ENCODE measurements at places on chromosomes 16 and 17. TPM values are rescaled to one million over a fixed set of nuclear protein-coding genes. Genes with fewer than 3 reads are reported as not detected.

DNA sequence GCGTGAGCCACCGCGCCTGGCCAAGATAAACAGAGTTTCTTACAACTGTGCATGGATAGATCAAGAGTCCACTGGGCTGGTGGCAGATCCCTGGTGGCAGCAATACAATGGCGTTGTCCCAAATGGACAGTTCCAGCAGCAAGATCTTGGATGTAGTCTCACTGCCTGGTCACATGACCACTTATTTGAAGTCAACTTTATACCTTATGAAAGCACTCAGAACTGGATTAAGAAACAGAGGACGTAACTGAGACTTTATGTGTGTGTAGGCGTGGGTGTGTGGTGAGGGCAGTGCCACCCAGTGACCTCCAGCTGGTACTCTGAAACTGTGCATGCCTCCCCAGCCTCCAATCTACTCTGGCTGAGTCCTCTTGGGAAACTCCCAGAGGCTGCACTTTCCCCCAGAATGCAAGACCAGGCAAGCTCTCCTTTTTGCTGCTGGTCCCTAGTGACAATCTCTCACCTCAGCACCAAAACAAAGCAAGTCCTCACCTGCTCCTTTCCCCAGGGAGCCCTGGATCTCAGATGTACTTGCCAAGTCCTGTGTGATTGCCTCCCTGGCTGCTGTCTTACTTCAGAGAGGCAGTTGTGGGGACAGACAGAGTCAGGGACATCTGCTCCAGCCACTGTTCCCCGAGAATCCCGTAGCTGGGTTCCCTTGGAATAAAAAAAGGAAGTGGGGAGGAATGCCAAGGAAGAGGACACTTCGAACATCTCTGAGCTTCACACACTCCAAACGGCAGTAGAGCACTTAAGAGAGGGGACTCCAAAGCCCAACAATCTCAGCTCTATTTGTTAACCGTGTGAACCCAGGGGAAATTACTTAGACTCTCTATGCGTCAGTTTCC, 11.7 kb upstream of the ST6GALNAC2 start:
- DNase-seq: no peak

- DNase-seq: no peak
Observed at GRCh38 chr17:1639549-1640180, 5.9 kb downstream of the SCARF1 start.

The SPATA22 gene
- not detected for total RNA-seq

DNA sequence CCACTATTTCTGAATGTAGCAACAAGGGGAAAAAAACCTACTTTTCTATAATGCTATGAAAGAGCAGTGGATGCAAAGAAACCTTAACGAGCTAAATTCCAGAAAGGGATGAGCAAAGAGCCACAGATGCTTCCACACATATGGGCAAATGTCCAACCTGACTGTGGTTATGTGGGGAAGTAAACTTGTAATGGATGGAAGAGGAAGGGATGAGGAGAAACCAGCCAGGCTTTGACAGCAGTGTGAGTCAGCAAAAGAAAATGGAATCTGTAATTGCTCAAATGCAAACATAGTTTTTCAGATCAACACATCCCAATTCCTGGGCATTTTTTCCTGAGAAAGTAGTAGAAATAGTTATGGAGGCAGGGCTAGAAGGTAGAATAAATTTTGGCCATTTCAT, 204.8 kb upstream of the CPHXL start:
- no peak for DNase-seq

DNA sequence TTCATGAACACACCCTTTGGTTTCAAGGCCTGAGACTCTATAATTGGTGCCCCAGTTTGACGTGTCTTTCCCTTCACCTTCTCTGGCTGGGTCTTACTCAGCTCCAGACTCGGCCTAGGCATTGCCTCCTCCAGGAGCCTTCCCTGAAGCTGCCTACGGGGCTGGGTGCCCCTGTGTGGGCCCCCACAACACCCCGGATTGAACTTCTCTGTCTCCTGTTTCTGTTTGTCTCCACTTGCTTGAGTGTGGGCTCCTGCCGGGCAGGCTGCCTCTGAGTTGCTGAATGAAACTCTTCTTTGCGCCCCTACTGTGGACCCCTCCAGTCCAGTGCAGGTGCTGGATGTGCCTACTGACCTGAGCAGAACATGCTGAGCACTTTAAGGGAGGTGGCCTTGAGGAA, 2.3 kb upstream of the MPRIP start:
- no peak for DNase-seq

All from CD4-positive, CD25-positive, alpha-beta regulatory T cell (primary cell).